ENCODE measurements at places on chromosomes 16 and 17.

DNA sequence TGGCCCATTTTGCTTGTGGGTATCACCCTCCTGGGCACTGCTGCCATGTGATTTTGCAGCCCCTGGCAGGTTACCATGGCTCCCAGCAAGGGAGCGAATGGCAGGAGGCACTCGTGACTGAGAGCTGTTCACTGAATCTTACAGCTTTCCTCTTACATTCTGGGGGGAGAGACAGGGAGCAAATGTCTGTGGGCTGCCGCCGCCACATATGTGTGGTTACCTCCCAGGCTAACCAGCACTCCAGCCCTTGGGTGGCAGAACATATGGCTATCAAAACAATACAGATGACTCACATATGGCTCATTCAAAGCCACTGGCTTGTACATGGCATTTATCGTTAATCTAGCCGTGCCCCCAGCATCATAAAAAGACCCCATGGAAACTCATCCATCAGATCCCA lies 19.8 kb downstream of the GTF3C1 start:
- DNase-seq = no peak

DNA sequence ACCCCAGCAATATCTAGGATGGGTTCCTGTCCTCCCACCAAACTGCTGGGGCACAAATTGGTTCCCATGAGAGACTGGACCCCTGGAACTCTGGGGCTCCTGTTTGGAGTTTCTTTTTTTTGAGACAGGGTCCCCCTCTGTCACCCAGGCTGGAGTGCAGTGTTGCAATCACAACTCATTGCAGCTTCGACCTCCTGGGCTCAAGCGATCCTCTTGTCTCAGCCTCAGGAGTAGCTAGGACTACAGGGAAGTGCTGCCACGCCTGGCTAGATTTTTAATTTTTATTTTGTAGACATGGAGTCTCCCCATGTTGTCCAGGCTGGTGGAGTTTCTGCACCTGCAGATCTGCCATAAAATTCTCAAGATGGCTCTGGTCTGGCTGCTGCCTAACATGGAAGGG lies 56.3 kb upstream of the BRD7 start:
- no peak for DNase-seq

GRCh38 chr16:49652456-49653172 lies 203.3 kb downstream of the ZNF423 start:
- no peak for DNase-seq

- DNase-seq = no peak
These were observed 14.5 kb downstream of the CARD14 start for GRCh38 chr17:80184423-80184714.

DNA sequence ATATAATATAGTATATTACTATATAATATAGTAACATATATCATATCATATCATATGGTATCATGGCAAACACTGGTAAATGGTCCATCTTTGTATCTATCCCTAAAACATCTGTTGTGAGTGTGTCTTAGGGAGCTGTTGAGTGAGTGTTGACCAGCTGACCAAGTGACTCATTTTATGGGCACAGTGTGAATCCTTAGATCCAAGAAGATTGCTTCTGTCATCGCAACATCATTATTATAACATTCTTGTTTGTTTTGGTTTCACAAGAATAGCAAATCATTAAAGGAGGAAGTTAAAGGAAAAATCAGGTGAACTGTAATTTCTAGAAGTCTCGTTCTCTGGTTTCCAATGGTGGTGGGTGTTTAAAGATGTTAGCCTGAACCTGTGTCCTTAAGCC lies 11.7 kb upstream of the MAF start:
- DNase-seq = no peak

DNA sequence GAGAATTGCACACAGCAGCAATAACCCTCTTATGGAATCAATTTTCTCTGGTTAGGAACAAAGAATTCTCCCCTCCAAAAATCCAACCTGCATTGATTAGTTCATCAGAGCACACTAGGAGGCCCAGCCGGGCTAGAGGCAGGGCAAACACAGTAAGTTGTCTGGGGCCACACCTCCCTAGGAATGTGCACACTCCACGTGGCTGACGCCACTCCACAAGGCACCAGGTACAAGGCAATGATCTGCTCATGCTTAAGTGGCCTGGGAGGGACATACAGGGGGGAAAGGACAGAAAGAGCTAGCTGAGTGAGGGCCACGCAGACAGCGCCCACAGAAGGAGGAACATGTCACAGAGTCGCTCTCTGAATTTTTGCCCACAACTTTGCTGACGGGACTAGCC lies 107.6 kb downstream of the SLC39A11 start:
- no peak for DNase-seq

DNA sequence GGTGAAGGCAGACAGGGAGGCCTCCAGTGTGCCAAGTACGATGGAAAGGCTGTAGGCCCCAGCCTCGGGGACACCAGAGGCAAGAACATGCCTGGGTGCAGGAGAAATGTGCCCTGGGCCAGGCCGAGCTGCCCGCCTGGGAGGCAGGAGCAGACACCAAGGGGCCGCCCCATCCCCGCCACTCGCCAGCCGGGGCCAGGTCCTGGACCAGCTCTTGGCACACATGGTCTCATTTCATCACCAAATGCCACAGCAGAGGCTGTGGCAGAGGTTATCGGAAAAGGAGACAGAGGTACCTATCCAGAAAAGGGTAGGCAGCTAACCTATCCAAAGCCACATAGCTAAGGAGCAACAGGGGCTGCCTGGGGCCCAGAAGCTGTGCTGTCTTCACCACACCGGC lies 31.3 kb downstream of the PEMT start:
- no peak for DNase-seq

DNA sequence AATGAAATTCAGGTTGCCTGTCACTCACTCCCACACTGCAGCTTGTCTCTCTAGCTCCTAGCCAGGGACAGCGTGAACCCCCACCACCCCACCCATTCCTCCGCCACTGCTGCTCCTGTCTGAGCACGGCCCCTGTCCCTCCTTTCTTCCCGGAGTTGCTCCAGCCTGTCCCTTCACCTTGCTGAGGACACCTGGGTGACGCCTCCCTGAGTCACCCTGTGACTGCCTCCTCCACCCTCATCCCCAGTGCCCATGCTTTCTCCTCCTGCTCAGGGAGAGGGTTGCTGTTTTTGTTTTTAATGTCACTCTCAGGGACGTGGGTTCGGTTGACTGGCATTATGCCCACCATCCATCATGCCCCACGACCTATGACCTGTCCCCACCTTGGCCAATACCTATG lies 25.8 kb upstream of the NAT9 start:
- no peak for DNase-seq

All from stimulated activated CD8-positive, alpha-beta memory T cell treated with anti-CD3 and anti-CD28 coated beads, Interleukin-4, amount 100 ng/mL, for 1 hour (primary cell).